ENCODE measurements at places on chromosomes 11 and 22. TPM values are rescaled to one million over a fixed set of nuclear protein-coding genes. Genes with fewer than 3 reads are reported as not detected.

DKK3 gene
- total RNA-seq: 345 TPM

ASRGL1 gene
- 0.28 TPM for total RNA-seq

APOL3 gene
- total RNA-seq: 22.0 TPM

OOSP4A gene
- total RNA-seq: not detected

RAG1 gene
- total RNA-seq: 0.38 TPM

F2 gene
- total RNA-seq: 0.28 TPM

DCDC1 gene
- 0.19 TPM for total RNA-seq

IFITM10 gene
- total RNA-seq: 2.8 TPM

P2RY6 gene
- 0.58 TPM for total RNA-seq

KCNC1 gene
- not detected for total RNA-seq

OR8D4 gene
- total RNA-seq: not detected

PHOX2A gene
- not detected for total RNA-seq

SLC22A9 gene
- not detected for total RNA-seq

NXPE4 gene
- total RNA-seq: not detected

SMC1B gene
- not detected for total RNA-seq

KCNK7 gene
- not detected for total RNA-seq

PRG2 gene
- total RNA-seq: 2.3 TPM

BAD gene
- total RNA-seq: 51.0 TPM
